Stimulated activated CD8-positive, alpha-beta memory T cell treated with anti-CD3 and anti-CD28 coated beads, Interleukin-4, amount 100 ng/mL, for 1 hour (primary cell): ENCODE measurements at places on chromosomes 3 and 15.

GRCh38 chr15:98760112-98760826 is 111.9 kb downstream of the IGF1R start:
- no peak for DNase-seq

- DNase-seq, result no peak
These were observed 27.9 kb upstream of the SLC41A3 start for GRCh38 chr3:126111566-126112475.

DNA sequence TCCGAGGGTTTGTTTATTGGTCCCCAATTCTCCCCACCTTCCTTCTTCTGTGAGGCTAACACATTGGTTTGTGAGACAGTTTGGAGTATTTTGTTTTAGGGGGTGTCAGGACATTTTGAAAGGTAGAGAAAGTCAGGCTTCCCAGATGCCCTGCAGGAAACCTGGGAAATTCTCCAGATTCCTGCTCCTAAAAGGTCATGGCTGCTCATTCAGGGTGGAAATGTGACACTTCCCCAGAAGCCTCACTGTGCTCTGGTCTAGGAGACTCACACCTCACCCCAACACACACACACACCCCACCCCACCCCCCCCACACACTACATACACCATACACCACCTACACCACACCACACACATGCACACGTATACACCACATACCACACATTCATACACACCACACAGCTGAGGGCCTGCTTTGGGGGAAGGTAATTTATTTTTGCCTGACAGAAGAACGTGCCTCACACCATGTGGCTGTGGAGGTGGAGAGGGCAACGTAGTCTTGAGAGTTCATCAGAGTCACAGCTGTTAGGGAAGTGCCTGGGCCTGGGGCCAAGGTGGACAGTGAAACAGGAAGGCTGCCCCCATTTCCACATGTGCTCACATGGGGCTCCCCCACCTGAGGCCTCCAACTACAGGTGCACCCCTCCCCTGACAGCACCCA is 40.4 kb upstream of the LIMD1 start:
- DNase-seq, result no peak

DNA sequence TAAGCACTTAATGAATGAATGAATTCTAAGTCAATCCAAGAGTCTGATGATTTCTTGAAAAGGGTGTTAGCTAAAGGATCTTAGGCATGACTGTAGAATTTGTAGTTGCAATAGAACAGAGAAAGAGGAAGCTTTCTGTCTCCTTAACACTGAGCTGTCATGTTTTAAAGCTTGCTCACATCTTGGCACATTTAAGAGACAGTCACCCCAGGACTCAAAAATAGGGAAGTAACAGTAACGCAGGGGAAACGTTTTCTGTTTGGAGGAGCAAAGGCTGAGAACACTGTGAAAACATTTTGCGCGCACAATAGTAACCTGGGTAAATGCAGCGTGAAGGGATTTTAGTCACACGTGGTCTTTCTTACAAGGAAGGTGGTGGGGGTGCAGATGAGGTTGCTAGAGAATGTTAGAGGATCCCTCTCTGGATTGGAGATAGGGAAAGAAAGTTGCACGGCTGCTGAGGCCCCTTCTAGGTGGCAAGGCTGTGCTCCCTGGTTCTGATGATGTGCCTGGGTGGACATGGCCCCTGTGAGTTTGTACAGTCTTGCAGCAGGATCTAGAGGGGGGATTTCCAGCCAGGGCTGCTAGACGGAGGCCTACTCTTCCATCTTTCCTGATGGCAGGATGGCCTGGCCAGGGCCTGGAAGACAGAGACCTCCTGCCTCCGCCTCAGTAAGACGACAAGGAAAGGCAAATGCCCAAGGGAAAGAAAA is 12.0 kb downstream of the STARD5 start:
- no peak for DNase-seq

DNA sequence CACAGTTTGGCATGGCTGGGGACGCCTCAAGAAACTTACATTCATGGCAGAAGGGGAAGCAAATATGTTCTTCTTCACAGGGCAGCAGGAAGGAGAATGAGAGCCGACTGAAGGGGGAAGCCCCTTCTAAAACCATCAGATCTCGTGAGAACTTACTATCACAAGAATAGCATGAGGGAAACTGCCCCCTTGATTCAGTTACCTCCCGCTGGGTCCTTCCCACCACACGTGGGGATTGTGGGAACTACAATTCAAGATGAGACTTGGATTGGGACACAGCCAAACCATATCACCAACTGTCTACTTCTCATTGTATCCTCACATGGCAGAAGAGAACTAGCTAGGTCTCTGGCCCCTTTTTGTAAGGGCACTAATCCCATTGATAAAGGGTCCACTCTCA is 30.5 kb downstream of the CCDC32 start:
- DNase-seq, result no peak

GRCh38 chr3:196135693-196136639 is 54.1 kb upstream of the TFRC start:
- no peak for DNase-seq

- DNase-seq, result no peak
These were observed 33.0 kb downstream of the FBXL22 start for GRCh38 chr15:63630036-63630751.

DNA sequence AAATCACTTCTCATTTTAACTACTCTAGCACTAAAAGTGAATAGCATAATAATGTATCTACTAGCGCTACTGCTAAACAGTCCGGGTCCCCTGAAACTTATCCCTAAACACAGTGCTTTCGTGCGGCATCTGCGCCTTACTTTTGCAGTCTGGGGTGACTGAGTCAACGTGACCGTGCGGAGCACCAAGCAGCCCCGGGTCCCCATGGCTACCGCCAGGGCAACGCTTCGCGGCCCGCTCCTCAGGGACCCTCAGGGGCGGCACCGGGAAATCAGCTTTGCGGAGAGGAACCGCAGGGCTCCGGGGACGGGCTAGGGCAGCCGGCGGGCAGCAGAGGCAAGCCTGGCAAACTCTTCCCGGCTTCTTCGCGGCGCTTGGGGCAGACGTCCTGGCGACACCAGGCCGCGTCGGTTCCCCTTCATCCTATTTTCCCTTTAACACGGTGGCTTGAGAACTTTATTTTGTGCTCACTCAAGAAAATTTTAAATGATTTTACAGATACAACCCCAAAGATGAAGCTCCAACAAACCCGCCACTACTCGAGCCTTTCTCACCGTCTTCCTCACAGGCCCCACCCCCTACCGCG is 757 bp upstream of the DIPK2A start:
- DNase-seq, result peak; percentile 18

DNA sequence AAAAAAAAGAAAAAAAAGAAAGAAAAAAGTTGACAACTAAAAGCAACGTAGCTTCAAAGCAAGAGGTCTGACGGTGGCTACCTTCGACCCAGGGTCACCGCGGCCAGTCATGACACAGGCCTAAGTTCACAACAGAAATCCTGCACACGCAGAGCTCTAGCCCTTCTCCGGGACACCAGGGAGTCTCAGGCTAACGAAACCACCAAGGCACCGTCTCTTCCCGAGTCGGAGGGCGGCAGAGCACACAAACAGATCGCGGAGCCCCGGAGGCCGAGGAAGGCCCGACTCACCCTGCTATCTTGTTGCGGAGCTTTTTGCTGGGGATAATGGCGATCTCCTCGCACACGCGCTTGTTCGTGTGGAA is 584 bp downstream of the RPS17 start:
- no peak for DNase-seq

DNA sequence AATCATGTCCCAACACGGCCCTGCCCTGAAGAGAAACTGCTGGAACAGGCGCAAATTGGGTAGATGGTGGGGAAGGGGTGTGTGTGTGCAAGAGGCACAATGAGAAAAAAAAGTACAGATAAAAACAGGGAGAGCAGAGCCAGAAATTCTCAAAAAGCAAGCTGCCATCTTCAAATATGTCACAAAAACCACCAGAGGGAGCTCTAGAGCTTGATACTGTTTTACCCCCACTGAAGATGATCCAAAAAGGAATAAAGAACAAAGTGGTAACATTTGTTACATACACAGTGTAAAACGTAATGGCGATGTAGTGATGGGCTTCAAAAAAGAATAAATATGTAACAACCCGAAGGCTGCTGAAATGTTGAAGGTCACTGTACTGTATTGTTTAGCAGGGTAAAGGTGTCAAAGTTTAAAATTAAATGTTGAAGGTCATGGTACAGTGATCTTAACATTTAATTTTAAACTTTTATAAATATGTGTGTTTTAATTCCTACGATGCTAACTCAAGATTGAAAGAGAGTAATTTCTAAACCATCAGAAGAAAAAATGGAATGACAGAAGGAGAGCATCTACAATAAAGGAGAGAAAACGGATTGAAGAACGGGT is 6.0 kb downstream of the SNRPA1 start:
- no peak for DNase-seq

DNA sequence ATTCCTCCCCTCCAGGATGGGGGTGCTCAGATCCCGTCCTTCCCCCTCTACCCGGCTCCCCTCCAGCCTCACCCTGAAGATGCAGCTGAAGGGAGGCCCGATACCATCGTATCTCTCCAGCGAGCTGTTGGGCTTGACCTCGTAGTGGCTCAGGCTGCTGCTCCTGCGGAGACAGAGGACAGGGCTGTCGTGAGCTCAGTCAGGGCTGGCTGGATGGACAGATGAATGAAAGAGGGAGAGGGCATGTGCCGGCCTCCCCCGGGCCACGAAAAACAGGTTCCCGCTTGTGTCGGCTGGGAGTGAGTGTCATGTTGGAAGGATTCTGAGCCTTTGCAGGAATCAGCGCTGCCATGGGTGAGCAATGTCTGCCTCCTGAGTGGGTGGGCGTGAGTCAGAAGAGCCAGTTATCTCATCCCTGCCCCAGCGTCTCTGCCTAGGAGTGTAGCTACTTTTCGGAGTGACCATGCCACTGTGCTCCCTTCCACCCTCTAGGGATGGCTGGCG is 35.2 kb downstream of the FEM1B start:
- DNase-seq, result no peak

GRCh38 chr3:194573680-194574437 is 59.4 kb downstream of the TMEM44 start:
- no peak for DNase-seq

- no peak for DNase-seq
These were observed 98.5 kb upstream of the ROBO2 start for GRCh38 chr3:76941376-76941775.

DNA sequence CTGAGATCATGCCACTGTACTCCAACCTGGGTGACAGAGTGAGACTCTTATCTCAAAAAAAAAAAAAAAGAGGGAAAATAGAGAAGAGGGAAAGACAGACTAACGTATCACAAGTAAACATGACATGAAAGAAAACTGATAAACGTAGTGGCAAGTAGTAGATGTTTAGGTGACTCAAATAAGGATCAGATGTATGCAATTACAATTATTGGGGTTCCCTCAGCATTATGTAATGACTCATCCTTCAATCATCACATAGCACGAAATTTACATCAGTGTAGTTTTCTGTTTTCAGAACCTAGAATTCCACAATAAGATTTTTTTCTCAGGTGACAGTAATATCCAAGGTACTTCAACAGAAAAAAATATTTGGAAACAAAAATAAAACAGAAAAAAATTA is 46.6 kb downstream of the DPP8 start:
- no peak for DNase-seq

- DNase-seq, result no peak
These were observed at the start of gene PRSS50 for GRCh38 chr3:46717447-46718231. TSS of gene PRSS50 (minus strand) at chr3:46717869. CDS start at chr3:46717824, 45 bp downstream.

GRCh38 chr3:113741620-113742019 is 4.4 kb downstream of the NAA50 start:
- DNase-seq, result no peak

GRCh38 chr15:32688151-32688639 is 29.6 kb upstream of the GREM1 start:
- no peak for DNase-seq

DNA sequence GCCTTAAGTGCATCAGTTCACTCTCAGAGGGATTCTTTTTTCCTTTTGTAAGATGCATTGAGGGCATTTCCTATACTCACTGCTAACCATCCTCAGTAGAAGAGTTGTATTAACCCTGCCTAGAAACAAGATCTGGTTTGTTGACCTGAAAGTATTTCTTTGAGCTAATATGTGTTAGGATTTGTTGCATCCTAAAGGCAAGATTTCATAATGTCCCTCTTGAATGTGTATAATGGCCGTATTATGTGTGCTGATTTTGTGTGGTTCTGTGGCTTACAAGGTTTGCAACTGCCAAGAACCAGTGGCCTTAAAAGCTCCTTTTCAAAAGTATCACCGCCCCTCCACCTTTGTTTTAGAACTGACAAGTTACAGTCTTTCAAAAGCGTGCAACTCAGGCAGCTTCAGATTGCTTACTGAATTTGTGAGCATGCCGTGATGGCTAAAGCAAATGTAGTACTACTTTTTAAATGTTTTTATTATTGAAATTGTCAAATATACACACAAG is 182.0 kb upstream of the BHLHE40 start:
- no peak for DNase-seq

- DNase-seq, result no peak
These were observed 587 bp downstream of the NPHP3 start for GRCh38 chr3:132721479-132722164.

GRCh38 chr3:12273045-12273695 is 15.7 kb upstream of the PPARG start:
- no peak for DNase-seq

GRCh38 chr3:128356822-128357221 is 109.9 kb downstream of the DNAJB8 start:
- no peak for DNase-seq

GRCh38 chr15:98397419-98397818 is 250.9 kb upstream of the IGF1R start:
- no peak for DNase-seq

DNA sequence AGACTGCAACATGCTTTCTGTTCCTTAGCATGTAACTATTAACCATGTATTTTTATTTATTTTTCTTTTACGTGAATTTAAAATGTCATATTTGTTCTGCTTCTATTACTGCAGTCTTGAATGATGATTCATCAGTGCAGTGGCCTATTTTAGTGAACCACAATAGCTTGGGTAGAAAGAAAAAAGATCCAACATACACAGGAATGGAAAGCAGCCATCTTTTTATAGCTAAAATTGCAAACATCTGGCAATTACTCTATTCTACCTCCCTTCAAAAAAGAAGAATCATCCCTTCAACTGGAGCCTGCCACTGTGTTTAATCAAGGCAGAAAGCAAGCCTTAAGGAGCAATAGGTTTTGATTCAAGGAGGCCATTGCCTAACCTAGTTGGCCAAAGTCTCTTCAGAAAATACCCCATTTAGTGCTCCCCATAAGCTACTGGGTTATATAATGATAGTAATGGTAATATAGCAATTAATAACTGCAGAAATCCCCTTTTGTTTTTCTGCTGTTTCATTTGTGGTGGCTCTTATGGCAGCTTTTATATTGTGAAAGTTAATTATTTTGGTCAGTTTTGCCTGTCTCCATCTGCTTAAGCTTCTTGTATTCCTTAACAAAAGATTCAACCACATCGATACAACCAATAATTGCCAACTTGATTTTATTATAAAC is 267.3 kb downstream of the LPP start:
- no peak for DNase-seq

DNA sequence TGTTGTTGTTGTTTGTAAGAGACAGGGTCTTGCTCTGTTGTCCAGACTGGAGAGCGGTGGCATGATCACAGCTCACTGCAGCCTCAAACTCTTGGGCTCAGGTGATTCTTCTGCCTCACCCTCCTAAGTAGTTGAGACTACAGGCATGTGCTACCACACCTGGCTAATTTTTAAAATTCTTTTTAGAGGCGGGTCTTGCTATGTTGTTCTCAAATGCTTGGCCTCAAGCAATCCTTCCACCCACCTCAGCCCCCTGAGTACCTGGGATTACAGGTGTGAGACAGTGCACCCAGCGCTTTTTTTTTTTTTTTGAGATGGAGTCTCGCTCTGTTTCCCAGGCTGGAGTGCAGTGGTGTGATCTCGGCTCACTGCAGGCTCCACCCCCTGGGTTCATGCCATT is 46.7 kb downstream of the TMOD3 start:
- no peak for DNase-seq

- no peak for DNase-seq
These were observed 104.6 kb downstream of the IL1RAP start for GRCh38 chr3:190618330-190619030.

- no peak for DNase-seq
These were observed 67.1 kb downstream of the ARMC8 start for GRCh38 chr3:138254216-138254615.
